Stimulated activated CD8-positive, alpha-beta memory T cell treated with anti-CD3 and anti-CD28 coated beads, Interleukin-4, amount 100 ng/mL, for 4 hours (primary cell): ENCODE measurements at places on chromosomes 13 and 19.

- no peak for DNase-seq
Observed at GRCh38 chr13:99464441-99464949, 36.8 kb upstream of the TM9SF2 start.

DNA sequence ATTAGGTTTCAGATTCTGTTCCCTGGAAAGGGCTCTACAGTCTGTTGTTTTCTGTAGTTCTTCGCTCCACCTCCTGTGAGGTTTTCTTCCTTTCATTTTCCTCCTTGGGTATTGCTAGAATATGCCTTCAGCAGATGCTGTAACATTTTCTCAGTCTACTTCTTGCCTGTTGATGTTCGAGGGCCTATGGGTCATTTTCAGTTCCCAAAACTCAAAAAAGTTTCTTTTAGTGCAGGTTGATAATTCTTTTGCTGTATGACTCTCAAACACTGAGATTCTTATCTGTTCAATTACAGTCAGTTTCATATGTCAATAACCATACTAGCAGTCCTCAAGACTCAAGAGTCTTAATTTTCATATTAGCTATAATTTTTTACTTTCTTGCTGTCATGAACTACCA is 268.3 kb downstream of the RFC3 start:
- DNase-seq = no peak

GRCh38 chr13:33228648-33229445 is 56.7 kb downstream of the STARD13 start:
- no peak for DNase-seq

DNA sequence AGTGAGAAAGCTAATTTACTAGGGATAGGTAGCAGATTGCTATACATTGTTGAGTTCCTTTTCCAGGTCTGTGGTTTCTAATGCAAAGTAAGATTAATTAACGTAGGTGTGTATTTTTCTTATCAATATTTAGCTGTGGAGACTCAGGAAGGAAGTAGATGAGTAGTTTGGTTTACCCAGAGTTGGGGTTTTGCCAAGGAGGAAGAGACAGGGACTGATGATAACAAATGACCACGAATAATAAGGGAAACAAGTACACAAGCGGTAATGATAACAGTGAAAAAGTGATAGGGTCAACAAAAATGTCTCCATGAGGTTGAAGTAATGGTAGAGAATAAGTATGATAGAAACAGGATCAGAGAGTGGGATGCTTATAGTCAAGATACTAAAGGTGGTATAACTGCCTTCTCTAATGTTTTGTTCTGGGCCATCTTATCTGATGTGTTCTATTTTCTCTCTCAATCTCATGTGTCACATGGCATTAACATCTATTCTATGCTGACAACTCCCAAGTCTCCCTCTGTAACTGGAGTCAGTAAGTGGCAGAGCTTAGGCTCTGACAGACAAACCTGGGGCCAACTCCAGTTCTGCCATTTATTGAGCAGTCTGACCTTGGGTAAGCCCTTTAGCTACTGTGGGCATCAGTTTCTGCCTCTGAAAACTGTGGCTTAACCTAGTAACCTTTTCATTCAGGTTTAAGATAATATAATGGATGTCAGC is 8.8 kb downstream of the OBI1 start:
- DNase-seq = no peak

- DNase-seq = no peak
Observed at GRCh38 chr13:105956921-105957320, 578.5 kb downstream of the EFNB2 start.
